ENCODE measurements at places on chromosomes 2 and 18.

GRCh38 chr2:73033766-73034381 is 37.6 kb downstream of the SFXN5 start:
- peaks cover 7% of the 10 kb centered on the region for H3K36me3 ChIP-seq
- no peak overlapping the region for H3K4me3 ChIP-seq
- no peak for DNase-seq
- no peaks in the 10 kb centered on the region for H3K4me1 ChIP-seq
- no peak overlapping the region for H3K27ac ChIP-seq

- no peak for DNase-seq
- H3K4me1 ChIP-seq = no peaks in the 10 kb centered on the region
- H3K27me3 ChIP-seq = no peaks in the 10 kb centered on the region
- H3K4me3 ChIP-seq = no peak overlapping the region
These were observed 189.4 kb downstream of the ARL4C start for GRCh38 chr2:234307322-234307961.

DNA sequence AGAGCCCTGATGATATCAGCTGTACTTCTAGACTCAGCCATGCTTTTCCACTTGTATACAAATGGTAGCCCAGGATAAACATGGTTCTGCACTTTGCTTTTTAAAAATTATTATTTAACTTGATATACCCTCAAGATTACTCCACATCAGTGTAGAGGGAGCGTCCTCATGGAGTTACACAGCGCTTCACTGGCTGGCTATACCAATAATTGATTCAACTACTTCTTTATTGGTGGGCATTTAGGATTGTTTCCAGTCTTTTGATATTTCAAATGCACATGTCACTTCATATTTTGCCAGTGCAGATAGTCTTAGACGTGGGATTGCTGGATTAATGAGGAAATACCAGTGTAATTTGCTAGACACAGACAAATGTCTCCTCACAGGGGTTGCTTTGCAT is 10.8 kb upstream of the NEDD4L start:
- DNase-seq = no peak
- no peaks in the 10 kb centered on the region for H3K36me3 ChIP-seq
- no peak overlapping the region for H3K4me3 ChIP-seq
- H3K4me1 ChIP-seq = no peaks in the 10 kb centered on the region

DNA sequence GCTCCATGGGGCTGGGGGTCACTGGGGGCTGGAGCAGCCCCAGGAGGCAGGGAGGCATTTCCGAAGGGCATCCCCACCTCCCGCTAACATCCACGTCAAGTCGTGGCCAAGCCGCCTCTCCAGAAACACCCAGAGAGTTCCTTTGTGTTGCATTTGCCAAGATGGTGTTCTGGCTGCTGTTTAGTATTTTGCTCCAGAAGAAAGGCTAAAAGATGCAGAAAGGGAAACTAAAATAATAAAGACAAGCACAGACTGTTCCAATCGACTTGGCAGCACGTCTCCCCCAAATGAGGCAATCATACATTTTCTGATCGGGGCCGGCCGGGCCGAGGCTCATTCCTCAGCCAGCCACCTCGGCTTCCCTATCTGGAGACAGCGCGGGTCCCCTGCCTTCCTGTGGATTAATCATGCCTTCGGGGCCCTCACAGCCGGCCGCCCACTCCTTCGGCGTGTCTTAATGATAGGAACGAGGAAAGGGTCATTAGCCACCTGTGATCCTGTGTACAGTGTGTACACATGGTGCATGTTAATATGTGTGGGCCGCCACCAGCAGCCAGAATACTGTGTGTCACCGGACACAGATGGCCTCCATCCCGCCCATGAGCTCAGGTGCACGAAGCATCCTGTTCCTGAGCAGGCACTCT is 169.2 kb downstream of the KLHL29 start:
- H3K4me3 ChIP-seq = no peak overlapping the region
- H3K36me3 ChIP-seq = no peaks in the 10 kb centered on the region
- no peaks in the 10 kb centered on the region for H3K27me3 ChIP-seq
- peak overlapping the region; percentile 47 for H3K27ac ChIP-seq
- H3K4me1 ChIP-seq = peaks cover 7% of the 10 kb centered on the region
- DNase-seq = peak; percentile 54

DNA sequence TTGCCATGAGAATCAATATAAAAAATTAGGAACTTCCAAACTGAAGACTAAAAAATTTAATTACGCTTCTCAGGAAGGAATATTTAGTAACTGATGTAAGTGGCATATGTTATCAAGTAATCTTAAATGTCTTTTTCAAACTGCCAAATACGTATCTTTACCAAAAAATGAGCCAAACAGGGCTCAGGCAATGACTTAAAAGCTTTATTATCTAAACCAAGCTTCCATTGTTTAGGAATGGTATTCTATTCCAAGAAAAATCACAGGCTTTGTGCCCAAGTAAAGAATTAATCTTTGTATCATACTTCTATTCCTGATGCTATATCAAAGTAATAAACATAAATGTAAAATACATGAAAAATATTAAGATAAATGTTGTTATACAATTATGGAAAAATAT is 71.7 kb upstream of the GRB14 start:
- DNase-seq = no peak
- no peaks in the 10 kb centered on the region for H3K4me1 ChIP-seq
- no peak overlapping the region for H3K4me3 ChIP-seq

GRCh38 chr2:139020287-139020686 is 240.1 kb upstream of the NXPH2 start:
- H3K36me3 ChIP-seq = no peaks in the 10 kb centered on the region
- no peaks in the 10 kb centered on the region for H3K4me1 ChIP-seq
- no peaks in the 10 kb centered on the region for H3K27me3 ChIP-seq
- H3K27ac ChIP-seq = no peak overlapping the region

DNA sequence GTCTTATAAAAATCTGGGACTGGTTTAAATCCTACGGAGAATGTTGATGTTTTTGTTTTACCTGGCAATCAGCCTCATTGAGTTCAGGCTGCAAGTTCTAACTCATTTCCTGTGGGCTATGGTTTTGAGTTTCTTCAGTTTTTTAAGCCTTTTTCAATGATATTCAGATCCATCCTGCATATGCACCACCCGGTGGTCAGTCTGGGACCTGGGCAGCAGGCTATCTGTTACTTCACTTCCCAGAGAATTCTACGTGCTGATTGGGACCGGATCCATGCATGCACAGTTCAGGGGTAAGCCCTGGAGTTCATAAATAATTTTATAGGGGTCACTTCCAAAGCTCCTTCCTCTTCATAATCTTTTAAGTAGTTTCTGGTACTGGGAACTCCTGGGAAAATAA is 339.2 kb upstream of the HNRNPA3 start:
- no peaks in the 10 kb centered on the region for H3K4me1 ChIP-seq
- H3K27ac ChIP-seq = no peak overlapping the region
- no peak overlapping the region for H3K4me3 ChIP-seq
- no peak for DNase-seq
- no peaks in the 10 kb centered on the region for H3K27me3 ChIP-seq
- H3K36me3 ChIP-seq = no peaks in the 10 kb centered on the region

DNA sequence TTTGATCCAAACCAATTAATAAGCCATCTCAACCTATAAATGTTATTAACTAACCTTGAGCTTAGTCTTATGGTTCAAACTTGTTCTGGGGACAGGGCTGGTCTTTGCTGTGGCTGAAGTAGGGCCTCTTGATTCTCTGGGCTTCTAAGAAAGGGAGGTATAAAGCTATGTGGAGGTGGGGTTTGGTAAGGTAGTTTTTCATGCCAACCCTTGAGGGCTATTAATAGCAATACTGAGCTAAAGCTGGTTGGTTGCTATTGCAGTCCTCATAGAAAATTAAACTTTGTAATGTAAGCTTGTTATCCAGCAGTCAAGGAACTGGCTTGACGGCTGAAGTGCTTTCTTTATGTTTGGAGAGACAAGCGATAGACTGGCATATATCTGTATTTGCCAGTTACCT is 112.1 kb downstream of the RND3 start:
- no peak overlapping the region for H3K27ac ChIP-seq
- H3K36me3 ChIP-seq = no peaks in the 10 kb centered on the region
- no peaks in the 10 kb centered on the region for H3K27me3 ChIP-seq
- DNase-seq = no peak

GRCh38 chr18:48902023-48902855 is 48.5 kb downstream of the SMAD7 start:
- H3K4me1 ChIP-seq = peaks cover 11% of the 10 kb centered on the region
- DNase-seq = peak; percentile 36
- H3K27ac ChIP-seq = peak overlapping the region; percentile 21
- H3K4me3 ChIP-seq = no peak overlapping the region
- H3K27me3 ChIP-seq = no peaks in the 10 kb centered on the region
- H3K36me3 ChIP-seq = no peaks in the 10 kb centered on the region

DNA sequence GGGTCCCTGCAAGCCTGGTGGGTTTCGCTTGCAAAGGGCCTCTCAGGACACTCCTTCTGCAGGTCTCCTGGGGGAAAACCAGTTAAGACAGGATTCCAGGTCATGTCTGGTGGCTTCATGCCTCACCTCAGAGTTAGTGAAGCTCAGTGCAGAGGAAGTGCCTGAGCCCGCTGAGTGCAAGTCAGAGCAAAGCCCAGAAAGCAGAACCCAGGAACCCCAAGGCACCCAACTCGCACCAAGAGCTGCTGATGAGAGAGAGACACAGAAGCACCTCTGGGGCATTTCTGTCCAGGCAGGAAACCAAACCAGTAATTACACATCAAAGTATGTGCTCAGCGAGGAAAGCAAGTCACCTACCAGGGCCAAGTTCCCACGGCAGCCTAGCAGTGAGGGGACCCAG is 78.4 kb downstream of the ARHGEF4 start:
- no peaks in the 10 kb centered on the region for H3K36me3 ChIP-seq
- no peak overlapping the region for H3K27ac ChIP-seq
- no peaks in the 10 kb centered on the region for H3K4me1 ChIP-seq
- peaks cover 17% of the 10 kb centered on the region for H3K27me3 ChIP-seq
- no peak for DNase-seq

- no peak overlapping the region for H3K27ac ChIP-seq
- H3K27me3 ChIP-seq = no peaks in the 10 kb centered on the region
- H3K36me3 ChIP-seq = no peaks in the 10 kb centered on the region
These were observed 131.3 kb downstream of the DOK6 start for GRCh38 chr18:69531973-69532372.

GRCh38 chr2:32949260-32949659 is 2.5 kb downstream of the LTBP1 start:
- no peaks in the 10 kb centered on the region for H3K27me3 ChIP-seq
- H3K27ac ChIP-seq = no peak overlapping the region

GRCh38 chr2:67881816-67882215 is 181.0 kb downstream of the C1D start:
- DNase-seq = no peak
- no peaks in the 10 kb centered on the region for H3K27me3 ChIP-seq
- no peak overlapping the region for H3K4me3 ChIP-seq
- no peak overlapping the region for H3K27ac ChIP-seq
- no peaks in the 10 kb centered on the region for H3K36me3 ChIP-seq

- H3K36me3 ChIP-seq = no peaks in the 10 kb centered on the region
- no peak overlapping the region for H3K4me3 ChIP-seq
- H3K27ac ChIP-seq = no peak overlapping the region
- H3K4me1 ChIP-seq = peaks cover 57% of the 10 kb centered on the region
- no peak for DNase-seq
- H3K27me3 ChIP-seq = no peaks in the 10 kb centered on the region
These were observed 22.2 kb downstream of the SP3 start for GRCh38 chr2:173942861-173943523.

- H3K36me3 ChIP-seq = peaks cover 25% of the 10 kb centered on the region
- no peak overlapping the region for H3K27ac ChIP-seq
- DNase-seq = no peak
- no peak overlapping the region for H3K4me3 ChIP-seq
- peaks cover 3% of the 10 kb centered on the region for H3K4me1 ChIP-seq
- peaks cover 15% of the 10 kb centered on the region for H3K27me3 ChIP-seq
These were observed 3.7 kb downstream of the ALKAL2 start for GRCh38 chr2:283996-284794.

DNA sequence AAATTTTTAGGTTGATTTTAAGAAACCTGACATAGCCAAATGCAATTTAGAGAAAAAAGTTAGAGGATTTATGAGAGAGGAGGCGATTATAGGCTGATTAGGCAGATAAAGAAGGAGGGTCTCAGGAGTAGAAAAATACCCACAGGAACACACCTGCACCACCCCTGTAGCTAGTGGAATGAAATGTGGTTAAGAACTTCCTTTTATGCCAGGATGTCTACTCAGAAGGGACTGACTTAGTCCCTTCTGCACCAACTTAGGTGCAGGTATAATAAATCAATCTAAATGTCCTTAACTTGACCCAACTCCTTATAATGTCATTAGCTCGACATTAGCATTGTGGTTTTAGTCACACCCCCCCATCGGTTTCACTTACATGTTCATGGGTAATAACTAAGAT is 1274.5 kb upstream of the TMEFF2 start:
- no peaks in the 10 kb centered on the region for H3K4me1 ChIP-seq

DNA sequence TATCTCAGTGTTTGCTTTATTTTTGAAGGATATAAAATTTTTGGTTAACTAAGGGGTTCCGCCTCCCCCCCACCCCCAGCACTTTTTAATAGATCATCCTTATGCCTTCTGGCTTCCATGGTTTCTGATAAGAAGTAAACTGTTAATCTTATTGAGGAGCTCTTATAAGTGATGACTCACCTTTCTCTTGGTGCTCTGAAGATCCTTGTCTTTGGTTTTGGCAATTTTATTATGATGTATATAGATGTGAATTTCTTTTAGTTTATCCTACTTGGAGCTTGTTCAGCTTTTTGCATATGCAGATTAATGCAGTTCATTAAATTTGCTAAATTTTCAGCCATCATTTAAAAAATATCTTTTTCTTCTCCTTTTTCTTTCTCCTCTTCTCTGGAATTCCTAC is 91.7 kb upstream of the CTAGE1 start:
- no peak overlapping the region for H3K27ac ChIP-seq
- H3K36me3 ChIP-seq = no peaks in the 10 kb centered on the region
- no peak overlapping the region for H3K4me3 ChIP-seq
- H3K4me1 ChIP-seq = no peaks in the 10 kb centered on the region

GRCh38 chr2:165889158-165889557 is 64.4 kb downstream of the TTC21B start:
- no peak for DNase-seq
- no peaks in the 10 kb centered on the region for H3K4me1 ChIP-seq
- no peaks in the 10 kb centered on the region for H3K27me3 ChIP-seq
- H3K36me3 ChIP-seq = peaks cover 37% of the 10 kb centered on the region
- no peak overlapping the region for H3K4me3 ChIP-seq

DNA sequence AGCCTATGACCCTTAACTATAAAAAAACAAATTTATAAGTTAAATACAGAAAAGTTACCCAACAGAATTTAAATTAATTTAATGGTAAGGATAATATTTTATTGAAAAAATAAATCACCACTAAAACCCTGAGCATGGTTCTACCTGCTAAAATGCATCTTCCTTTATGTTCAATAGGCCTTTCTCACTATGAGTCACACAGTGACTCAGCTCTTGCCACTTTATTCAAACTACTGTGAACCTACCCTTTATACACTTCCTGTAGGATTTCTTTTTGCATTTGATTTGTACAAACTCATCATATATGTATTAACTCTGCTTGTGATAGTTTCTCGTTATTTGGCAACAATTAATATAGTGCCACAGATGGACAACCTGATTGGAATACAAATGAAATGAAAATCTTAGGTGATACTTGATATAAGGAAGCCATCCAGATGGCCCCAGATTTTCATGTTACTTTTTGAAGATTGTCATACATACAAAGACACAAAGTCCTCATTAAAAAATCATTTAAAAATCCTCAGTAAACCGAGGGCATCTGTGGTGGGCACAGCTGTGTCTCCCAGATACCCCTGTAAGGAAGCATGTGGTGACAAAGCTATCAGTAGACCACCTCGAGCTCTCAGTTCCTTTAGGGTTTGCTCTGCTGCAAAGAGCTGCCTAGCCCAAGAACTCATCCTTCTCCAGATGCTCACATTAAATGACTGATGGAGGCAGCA is 55.2 kb upstream of the COBLL1 start:
- H3K4me1 ChIP-seq = no peaks in the 10 kb centered on the region
- no peak overlapping the region for H3K27ac ChIP-seq
- no peaks in the 10 kb centered on the region for H3K27me3 ChIP-seq
